Chondrocyte (in vitro differentiated cells): ENCODE measurements at places on chromosomes 7 and 10.
A peak's percentile ranks its signal among the peaks of the same experiment; 100 is the strongest.

GRCh38 chr7:21318916-21319270, 109.0 kb upstream of the SP4 start:
- no peak for DNase-seq

GRCh38 chr7:142323706-142324105, 65.8 kb upstream of the PRSS58 start:
- DNase-seq = no peak

GRCh38 chr7:125112850-125113249, 183.2 kb upstream of the POT1 start:
- no peak for DNase-seq

- peak; percentile 59 for DNase-seq
Measured at GRCh38 chr10:71241114-71241829, 28.9 kb downstream of the UNC5B start.

GRCh38 chr7:87083865-87084519, 24.5 kb upstream of the ELAPOR2 start:
- DNase-seq = no peak

DNA sequence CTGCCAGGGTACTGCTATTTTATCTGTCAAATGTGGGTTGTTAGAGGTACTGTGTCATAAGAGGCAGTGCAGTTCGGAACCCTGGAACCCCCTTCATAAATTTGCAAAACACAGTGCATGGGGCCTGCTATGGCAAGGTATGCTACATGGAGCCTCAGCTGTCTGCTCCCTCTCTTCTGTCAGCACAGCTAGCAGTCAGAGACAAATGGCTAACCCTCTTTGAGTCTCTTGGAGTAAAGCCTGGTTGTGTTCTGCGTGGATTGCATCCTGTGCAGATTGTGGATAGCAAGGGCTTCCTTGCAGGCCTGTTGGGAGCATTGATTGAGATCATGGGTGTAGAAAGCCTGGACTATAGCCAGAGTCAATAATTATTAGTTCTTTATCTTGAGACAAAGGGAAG, 397.8 kb downstream of the AUTS2 start:
- no peak for DNase-seq
